ENCODE measurements at places on chromosomes 3 and 15.

DNA sequence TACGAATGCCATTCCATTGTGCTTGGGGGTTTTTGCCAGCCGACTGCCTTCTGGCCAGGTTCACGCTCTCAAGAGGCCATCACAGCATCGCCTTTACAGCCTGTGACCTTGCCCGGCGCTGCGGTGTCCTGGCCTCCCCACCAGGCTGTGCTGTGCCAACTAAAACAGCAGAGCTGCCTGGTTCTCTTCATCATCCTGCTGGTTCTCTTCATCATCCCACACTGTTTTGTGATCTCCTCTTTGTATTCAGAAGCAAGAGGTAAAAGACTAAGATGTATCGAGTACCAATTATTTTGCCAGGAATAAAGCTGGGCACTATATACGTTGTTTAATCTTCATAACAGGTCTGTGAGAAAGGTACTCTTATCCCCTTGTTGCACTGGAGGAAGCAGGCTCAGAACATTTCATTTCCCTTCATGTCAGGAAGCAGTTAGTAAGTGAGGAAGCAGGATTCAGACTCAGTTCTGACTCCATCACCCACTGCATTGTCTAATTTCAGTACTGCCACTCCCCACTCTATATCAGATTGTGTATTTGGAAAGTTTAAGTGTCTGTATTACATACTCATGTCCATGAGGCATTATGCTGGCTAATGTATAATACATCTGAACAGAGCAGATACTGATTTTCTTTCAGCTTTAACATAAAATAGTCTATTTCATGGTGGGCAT, 92.7 kb downstream of the LRRC28 start:
- peak; percentile 9 for DNase-seq

DNA sequence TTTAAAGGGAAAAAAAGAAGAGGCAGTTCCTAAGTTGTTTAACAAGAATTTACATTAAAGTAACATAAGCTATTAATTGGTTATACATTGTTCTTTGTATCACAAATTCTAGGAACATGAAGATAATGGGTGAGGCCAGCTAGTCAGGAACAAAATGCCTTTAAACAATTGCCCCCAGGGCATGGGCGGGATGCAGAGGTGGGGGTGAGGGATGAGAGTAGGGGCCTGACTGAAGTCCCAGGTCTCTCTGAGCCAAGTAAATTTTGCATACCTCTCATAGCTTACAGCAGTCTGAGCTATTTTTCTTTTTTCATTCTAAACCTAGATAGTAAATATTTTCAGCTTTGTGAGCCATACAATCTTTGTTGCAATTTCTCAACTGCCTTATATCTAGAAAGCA, 77.8 kb upstream of the RNU6-1 start:
- no peak for DNase-seq

DNA sequence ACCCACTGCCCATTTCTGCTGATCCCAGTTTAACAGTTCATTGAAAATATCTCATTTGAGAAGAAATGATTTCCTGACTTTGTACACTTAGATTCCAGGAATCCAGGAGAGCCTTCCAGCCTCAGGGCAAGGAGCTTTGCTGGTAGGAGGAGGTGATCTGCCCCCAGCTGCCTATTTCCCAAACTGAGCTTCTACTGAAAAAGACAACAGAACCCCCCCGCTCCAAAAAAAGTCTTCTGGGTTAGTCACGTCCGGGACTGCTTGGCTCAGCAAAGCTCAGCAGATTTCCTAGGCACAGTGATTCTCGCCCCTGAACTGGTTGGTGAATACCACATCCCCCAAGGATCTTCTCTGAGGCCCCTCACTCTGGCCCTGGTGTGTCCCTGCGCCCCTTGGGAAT, 13.1 kb downstream of the SLC6A6 start:
- DNase-seq: no peak

- DNase-seq: no peak
Observed at GRCh38 chr3:46272028-46272451, 29.8 kb downstream of the CCR3 start.

- DNase-seq: no peak
Observed at GRCh38 chr3:10855871-10856662, 40.0 kb downstream of the SLC6A11 start.

DNA sequence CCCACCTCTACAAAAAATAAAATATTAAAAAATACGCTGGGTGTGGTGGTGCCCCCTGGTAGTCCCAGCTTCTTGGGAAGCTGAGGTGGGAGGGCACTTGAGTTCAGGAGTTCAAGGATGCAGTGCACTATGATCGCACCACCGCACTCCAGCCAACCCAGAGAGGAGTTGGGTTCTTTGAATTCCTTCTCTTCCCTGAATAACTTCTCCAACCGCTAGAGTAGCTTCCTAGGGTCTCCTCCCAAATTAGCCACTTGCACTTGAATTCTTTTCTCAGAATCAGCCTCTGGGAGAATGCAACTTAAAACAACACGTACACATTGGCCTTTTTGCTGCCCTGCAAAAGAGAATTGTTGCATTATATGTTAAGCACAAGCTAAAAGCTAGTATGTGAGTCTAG, 272.5 kb downstream of the ABHD5 start:
- no peak for DNase-seq

DNA sequence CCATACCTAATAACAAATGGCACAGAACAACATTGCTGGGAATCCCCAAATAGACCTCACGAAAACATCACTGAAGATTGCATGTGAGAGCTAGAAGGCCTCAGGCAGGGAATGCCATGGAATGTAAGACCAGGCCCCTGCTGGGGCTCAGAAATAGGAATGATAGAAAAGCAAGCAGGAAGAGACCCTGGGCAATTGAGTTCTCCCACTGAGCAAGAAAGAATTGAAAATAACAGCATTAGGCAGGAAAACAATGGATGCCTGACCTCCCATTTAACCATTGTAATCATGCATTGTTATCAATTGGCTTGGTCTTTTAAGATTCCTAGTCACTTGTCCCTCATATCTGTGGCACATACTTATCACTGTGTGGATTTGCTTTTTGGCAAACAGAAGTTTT, 581.6 kb downstream of the FHIT start:
- DNase-seq: no peak

DNA sequence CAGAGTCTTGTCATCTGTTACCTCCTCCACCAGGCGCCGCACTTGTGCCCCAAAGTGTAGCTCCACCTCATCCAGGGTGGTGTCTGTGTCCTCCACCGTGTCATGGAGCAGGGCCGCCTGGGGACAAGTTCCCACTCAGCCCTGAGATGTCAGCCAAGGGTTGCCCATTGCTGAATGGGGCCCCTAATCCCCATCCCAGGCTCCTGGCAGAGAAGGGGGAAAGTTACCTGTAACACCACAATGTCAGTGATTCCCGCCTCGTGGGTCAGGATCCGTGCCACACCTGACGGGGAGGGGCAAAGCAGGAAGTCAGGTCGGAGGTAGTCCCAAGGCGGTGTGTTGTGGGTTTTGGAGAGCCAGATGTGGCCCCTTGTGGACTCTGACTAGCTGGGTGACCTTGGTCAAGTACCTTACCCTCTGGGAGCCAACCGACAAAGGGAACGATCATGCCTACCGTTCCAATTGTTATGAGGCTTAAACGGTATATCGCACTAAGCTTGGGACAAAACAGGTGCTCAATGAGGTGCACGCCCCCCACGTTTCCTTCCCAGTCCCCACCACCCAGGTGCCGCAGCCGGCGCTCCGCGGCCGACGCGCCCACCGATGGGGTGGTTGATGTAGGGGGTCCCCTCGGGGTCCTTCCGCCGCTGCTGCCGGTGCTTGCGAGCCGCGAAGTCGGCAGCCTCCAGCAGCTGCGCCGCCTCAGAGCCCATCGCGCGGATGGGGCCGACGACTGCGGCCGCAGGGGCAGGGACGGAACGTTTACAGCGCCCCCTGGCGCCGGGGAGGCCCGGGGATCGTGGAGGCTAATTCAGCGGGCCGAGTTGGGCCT, at the start of gene HDDC3:
Gene HDDC3, minus strand, starts transcription at position 722 of the 832 bp plus-strand sequence. Its CDS starts 9 bp downstream, at position 713.
- peak; percentile 84 for DNase-seq

DNA sequence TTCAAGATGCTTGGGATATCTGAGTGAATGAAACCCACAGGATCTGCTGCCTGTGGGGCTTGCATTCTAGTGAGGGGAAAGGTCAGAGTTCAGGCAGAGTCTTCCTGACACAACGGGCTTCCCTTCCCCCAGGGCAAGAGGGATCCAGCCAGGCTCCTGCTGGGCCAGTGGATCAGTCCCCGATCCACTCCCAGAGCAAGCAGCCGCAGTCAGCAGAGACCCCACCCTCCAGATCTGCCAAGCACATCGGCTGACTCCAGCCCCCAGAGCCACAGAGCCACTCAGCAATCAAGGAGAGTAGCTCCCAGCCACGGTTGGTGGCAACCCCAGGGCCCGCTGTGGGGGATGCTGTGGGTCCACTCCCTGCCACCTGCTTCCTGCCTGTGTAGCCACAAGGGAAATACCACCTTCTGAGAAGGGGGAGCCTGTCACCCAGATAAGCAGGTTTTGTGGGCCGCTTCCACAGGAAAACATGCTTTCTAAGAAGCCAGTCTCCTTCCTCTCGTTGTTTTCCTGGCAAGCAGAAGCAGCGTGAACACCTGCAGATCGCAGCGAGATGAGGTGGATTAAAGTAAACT, 44.9 kb downstream of the CPN2 start:
- peak; percentile 54 for DNase-seq

GRCh38 chr3:107810171-107811071, 280.4 kb downstream of the CD47 start:
- DNase-seq: no peak

DNA sequence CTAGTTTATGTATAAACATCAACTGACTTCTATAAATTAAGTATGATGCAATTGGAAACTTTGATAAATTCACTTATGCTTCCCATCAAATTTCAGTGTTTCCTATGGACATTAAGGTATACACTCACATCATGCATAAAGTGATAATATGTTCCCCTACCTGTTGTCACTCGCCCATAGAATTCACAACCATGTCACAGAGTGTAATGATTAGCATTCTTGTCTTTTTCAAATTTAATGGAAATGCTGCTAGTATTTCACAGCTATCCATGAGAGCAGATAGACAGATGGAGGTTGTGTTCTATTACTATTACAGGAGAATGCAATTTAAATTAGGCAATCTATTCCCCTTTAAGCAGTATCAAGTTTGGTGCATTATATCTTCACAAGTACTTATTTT, 984 bp downstream of the PLSCR4 start:
- no peak for DNase-seq

- DNase-seq: no peak
Observed at GRCh38 chr3:15204005-15204404, 2.0 kb upstream of the CAPN7 start.

GRCh38 chr3:37987751-37988179, 2.8 kb upstream of the VILL start:
- no peak for DNase-seq

GRCh38 chr3:20462226-20462625, 276.2 kb upstream of the SGO1 start:
- DNase-seq: no peak

DNA sequence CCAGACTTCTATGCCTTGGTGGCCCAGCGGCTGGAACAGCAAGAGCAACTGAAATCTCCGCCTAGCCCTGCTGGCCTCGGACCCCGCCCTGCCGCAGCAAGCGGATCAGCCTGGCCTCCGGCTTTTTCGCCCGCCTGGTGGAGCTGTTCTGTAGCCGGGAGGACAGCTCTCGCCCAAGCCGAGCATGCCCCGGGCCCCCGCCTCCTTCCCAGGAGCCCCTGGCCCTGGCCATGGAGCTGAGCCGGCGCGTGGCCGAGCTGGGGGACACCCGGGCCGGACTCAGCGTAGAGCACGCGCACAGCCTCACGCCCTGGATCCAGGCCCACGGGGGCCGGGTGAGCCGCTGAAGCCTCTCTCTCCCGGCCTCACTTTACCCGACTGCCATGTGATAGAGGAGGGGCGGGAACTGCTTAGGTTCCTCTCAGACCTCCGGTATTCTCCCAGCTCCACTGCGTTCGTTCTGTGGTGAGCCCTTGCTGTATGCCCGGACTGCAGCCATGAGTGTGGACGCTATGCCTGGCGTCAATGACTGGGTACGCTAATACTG, 24.1 kb upstream of the MRPL3 start:
- DNase-seq: no peak

- no peak for DNase-seq
Observed at GRCh38 chr3:13186435-13186815, 113.2 kb upstream of the IQSEC1 start.
